ENCODE measurements at places on chromosomes 5 and 9.
A peak's percentile ranks its signal among the peaks of the same experiment; 100 is the strongest.

DNA sequence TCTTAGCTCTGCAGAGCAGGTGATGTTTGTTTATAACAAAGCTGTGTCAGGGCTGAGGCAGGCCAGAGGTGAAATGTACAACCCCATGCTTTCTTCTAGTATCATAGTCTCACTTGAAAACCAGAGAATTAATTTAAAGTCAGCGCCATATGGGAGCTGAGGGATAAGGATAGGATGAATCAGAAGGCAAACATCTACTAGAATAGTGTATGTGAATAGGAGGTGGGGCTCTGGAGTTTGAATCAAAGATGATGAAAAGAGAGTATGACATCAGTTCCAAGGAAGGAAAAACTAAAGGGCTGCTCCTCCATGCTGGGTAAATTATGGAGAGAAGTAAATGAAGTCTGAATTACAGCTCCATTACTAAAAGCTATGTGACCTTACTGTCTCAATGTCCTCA lies 441.5 kb downstream of the RASEF start:
- no peak for DNase-seq

- DNase-seq, result no peak
These were observed 89.5 kb downstream of the ADAMTS2 start for GRCh38 chr5:179255527-179256327.

- DNase-seq, result no peak
These were observed 95.1 kb downstream of the ANXA2R start for GRCh38 chr5:42944989-42945388.

DNA sequence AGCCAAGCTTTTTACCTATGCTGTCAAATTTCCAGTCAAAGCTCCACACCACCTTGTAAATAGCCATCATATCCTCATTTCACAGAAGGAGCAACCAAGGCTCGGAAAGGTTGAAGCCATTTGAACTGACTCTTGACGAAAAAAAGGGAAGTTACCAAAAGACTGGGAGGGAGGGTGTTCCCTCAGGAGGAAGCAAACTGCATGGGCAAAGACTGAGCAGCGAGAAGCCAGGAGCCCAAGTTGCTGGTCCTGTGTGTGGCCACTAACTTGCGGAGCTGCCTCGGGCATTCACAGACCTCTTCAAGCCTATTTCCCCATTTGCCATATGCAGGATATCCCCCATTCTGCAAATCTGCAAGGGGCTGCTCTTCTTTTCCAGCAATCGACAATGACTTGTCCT lies 37.4 kb downstream of the TTLL11 start:
- peak; percentile 45 for DNase-seq

GRCh38 chr9:124001866-124002525 lies 9.6 kb upstream of the LHX2 start:
- DNase-seq, result no peak

DNA sequence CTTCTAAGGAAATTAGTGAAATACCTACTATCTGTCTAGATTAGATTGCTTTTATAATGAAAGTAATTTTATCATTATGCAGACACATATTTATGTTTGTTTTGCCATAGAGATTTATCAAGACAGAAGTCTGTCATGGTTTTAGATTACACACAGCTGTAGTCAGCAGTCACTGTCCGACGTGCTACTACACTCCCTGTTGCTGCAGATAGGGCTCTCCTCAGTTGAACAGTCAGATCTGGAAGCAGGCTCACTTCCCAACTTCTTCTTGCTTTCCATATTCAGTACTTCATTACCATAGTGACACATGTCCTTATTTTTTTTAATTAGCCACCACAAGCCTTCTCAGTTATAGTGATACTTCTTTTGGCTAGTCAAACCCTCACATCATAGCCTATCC lies 329.9 kb upstream of the ITGA1 start:
- DNase-seq, result no peak

GRCh38 chr5:146345240-146345577 lies 6.6 kb downstream of the POU4F3 start:
- no peak for DNase-seq

GRCh38 chr5:14131855-14132503 lies 11.2 kb upstream of the TRIO start:
- no peak for DNase-seq

DNA sequence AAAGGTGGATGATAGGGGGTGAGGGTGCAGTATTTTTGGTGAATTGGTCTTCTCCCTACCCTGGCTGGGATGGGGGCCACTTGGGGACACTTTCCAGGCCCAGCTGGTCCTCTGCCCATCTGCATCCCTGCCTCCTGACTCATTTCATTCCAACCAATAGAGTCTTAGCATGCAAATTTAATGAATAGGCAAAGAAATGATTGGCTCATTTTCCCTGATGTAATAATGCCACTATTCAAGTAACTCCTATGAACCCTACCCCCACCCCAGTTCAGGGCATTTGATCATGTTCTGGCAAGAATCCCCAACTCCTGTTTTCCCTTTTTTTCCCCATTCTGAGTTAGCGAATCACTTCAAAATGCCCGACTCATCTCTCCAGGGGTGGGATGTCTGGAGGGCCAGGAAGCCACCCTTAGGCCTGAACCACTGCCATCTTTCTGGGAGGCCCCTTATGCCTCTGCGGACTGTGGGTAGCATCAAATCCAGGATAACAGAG lies 56.7 kb downstream of the PCDH1 start:
- DNase-seq, result no peak

- no peak for DNase-seq
These were observed 225.2 kb downstream of the WDR70 start for GRCh38 chr5:37604290-37604689.

DNA sequence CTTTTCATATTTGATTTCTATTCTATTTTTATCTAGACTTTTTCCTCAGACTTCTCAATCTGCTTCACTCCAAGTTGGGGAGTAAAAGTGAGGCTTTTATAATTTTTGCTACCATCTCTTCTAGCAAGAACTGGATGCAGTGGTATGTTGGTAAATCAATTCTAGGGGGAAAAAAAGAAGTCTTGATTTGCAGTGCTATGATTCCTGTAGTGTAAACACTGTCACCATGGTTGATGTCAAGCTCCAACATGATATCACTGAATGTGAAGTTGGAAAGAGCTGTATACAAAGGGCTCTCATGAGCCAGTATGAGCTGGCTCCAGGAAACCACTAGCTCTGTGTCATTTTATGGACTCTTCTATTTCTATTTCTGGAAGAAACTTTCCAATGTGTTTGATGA lies 439.2 kb downstream of the NTRK2 start:
- no peak for DNase-seq

GRCh38 chr9:98998441-98999151 lies 54.9 kb downstream of the COL15A1 start:
- DNase-seq, result peak; percentile 70

DNA sequence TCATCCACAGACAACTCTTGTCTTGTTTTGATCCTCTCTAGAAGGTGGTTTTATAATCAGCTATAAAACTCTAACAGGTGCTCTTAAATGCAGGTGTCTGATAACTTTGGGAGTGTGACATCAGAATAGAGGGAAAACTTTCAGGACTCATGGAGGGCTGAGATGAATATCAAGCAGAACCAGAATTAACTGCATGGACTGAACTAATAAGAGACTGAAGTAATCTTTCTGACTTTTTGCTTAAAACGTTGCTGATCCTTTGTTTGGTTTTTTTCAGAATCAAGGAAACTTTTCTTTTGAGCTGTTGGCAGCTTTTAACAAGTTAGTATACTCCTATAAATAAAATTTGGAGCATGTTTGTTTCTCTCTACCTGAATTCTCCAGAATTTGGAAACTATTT lies 2.3 kb upstream of the OR2V2 start:
- DNase-seq, result no peak

DNA sequence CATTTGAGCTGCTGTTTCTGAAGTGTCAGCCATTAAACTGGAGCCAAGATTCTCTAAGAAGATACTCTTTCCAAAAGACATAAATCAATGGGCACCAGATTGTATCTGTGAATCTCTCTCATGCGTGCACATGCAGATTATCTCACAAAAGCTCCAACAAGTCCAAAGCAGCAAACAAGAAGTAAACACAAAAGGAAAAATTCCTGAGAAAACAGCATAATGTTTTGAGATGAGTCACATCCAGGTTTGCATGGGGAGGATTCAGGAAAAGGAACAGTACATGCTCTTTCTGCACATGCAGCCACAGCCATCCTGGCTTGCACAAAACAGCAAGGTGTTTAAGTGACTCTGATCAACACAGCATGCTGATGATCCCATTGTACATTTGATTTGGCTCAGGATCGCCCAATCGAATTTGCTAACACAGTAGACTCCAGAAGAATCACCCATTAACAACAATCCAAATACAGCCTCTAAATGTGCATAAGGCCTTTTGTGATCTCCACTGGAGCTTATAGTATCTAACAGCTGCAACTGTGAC lies 143.1 kb downstream of the ELAVL2 start:
- DNase-seq, result no peak

DNA sequence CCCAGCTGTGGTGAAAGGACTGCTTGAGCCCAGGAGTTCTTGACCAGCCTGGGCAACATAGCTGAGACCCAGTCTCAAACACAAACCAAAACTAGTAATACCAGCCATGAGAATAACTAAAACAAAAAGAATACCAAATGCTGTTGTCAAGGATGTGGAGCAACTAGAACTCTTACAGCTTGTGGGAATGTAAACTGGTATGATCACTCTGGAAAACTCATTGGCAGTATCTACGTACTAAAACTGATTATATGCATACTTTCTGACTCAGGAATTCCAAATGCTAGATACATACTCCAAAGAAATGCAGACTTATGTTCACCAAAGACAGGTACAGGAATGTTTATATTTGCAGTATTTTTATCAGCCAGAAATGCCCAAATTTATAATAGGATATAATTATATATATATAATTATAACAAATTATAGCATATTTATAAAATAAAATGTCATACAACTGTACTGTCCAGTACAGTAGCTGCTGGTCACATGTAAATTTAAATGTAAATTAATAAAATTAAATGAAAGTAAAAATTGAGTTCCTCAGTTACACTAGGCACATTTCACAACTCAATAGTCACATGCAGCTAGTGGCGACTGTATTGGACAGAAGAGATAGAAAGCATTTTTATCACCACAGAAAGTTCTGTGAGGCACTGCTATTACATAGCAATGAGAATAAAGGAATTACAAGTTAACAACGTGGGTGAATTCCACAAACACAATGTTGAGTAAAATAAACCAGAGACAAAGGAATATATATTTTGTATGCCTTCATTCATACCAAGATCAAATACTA lies 118.5 kb downstream of the GNAQ start:
- peak; percentile 77 for DNase-seq

- no peak for DNase-seq
These were observed 31.5 kb downstream of the NDUFS6 start for GRCh38 chr5:1832511-1833250.

DNA sequence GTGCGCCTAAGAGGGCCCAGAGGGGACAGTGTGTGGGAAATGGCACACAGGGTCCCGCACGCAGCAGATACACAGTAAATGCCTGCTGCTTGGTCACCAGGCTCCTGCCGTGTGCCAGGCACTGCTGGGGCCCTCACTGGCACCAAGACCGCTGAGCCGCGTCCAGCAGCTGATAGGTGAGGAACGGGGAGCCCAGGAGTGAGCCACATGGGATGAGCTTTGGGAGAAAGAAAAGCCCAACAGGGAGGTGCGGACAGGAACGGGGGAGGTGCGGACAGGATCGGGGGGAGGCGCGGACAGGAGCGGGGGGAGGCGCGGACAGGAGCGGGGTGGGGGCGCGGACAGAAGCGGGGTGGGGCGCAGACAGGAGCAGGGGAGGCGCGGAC lies 16.5 kb downstream of the GPSM1 start:
- DNase-seq, result no peak

DNA sequence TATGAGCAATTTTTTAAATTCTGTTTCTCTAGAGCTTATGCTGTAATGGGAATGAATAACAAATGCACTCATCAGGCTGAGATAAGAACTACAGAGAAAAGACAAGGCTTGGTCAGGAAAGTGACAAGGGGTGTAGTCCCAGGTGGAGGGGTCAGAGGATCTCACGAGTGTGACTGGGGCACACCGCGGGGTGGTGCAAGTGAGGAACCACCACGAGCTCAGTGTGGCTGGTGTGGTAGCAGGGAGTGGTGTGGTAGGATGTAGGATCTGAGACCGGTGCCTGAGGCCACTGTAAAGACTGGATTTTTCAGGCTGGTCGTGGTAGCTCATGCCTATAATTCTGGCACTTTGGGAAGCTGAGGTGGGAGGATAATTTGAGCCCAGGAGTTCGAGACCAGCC lies 9.0 kb downstream of the ANXA6 start:
- DNase-seq, result no peak

DNA sequence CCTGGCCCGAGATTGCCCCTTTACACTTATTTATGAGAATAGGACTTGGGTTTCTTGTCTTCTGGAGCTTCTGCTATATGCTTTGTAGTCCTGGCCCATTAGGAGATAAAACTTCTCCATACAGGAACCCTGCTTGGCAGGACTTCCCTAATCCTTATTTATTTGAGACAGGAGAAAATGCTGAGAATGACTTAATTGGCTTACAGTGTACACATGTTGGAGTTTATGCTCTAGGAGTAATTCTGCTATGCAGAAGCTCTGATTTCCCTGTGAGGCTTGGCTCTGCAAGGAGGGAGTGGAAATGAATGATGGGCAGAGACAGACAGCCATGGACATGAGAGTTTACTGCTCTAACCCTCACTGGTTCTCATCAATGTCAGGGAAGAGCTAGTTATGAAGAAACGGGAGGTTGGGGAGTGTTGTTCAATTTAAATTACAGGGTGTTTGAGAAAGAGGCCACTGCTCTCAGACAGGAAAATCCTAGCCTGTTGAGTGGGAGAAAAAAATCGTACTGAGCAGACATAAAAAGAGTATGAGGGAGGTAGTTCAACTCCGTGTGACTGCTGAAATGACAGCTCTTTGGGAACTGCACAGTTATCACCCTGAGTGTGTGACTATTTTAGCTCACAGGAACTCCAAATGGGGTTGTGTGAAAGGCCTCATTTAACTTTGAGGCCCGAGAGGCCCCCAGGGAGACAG lies 37.5 kb downstream of the ACTBL2 start:
- DNase-seq, result peak; percentile 8

- DNase-seq, result no peak
These were observed 38.3 kb downstream of the MAP3K1 start for GRCh38 chr5:56853698-56854097.

GRCh38 chr5:68962757-68963484 lies 130.9 kb upstream of the SLC30A5 start:
- peak; percentile 15 for DNase-seq

- DNase-seq, result no peak
These were observed 111.2 kb upstream of the IL12B start for GRCh38 chr5:159441441-159441840.

DNA sequence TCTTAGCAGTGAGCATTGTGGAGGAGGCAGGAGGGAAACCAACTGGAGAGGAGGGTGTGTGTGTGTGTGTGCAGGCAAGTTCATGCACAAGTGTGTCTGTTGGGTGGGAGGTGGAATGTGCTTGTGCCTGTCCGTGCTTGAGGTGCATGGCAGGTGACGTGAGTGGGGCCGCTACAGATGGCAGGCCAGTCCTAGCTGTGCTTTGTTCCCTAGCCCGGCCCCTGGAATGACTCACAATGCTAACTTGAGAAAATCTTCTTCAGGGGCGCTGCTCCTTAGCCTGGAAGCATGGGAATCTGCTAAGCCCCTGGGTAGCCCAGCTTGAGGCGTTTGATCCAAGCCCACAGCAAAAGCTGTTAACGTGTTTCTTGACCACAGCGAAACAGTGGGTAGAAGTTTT lies 25.0 kb upstream of the DMRT2 start:
- DNase-seq, result no peak

All from inflammatory macrophage treated with lipopolysaccharide for 4 hours (primary cell).